Kidney (tissue), 22 donors: ENCODE measurements at places on chromosomes 3 and 15. TPM values are rescaled to one million over a fixed set of nuclear protein-coding genes. Genes with fewer than 3 reads are reported as not detected.

Gene FAM107A
- 180 TPM for total RNA-seq

Gene GATA2
- 31.4 TPM for total RNA-seq

Gene TGM5
- not detected for total RNA-seq

Gene CPNE4
- total RNA-seq: 0.79 TPM

Gene COMMD2
- total RNA-seq: 43.4 TPM

- H3K36me3 ChIP-seq: no peaks in the 10 kb centered on the region
- DNase-seq: no peak
- no peak overlapping the region for H3K27ac ChIP-seq
Observed at GRCh38 chr3:101279765-101280385, 40.5 kb downstream of the IMPG2 start.

Gene LRRK1
- 24.9 TPM for total RNA-seq

- DNase-seq: peak; percentile 46
- no peak overlapping the region for H3K27ac ChIP-seq
- H3K36me3 ChIP-seq: no peaks in the 10 kb centered on the region
- H3K4me3 ChIP-seq: no peak overlapping the region
- no peaks in the 10 kb centered on the region for H3K4me1 ChIP-seq
Observed at GRCh38 chr15:58357529-58358476, 74.0 kb upstream of the LIPC start.

DNA sequence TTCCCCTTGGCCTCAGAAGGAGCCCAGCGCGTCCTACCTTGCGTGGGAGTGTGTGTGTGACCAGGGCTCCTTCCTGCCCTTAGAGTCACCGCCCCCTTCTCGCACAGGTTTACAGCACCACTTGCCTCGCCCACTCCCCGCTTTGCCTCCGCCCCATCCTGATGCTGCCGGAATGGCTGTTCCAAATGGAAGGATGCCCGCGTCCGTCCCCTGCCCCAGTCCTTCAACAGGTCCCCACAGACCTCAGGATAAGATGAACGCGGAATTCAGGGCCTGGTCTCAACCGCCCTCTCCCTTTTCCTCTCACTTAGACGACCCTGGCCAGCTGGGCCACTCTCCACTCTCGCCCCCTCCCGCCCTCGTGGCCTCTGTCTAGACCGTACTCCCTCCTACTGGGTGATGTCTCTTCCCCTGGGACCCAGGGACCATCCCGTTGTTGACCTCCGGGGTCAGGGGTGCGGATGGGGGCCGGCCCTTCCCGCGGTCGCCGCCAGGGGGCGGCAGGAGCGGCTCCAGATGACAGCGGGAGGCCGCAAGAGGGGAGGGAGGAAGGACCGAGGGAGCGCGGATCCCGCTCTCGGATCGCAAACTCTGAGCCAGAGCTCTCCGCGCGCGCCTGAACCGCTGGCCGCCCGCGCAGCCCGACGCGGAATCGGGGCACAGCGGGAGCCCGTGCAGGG lies at the start of gene THSD4:
THSD4 (plus strand) TSS at position 585 of the 680 bp plus-strand sequence.
- H3K36me3 ChIP-seq: no peaks in the 10 kb centered on the region
- H3K4me1 ChIP-seq: no peaks in the 10 kb centered on the region
- H3K4me3 ChIP-seq: peak within 1 kb of the TSS; percentile 64

Gene ACVR2B
- total RNA-seq: 11.2 TPM

Gene EAF2
- total RNA-seq: 13.9 TPM

DNA sequence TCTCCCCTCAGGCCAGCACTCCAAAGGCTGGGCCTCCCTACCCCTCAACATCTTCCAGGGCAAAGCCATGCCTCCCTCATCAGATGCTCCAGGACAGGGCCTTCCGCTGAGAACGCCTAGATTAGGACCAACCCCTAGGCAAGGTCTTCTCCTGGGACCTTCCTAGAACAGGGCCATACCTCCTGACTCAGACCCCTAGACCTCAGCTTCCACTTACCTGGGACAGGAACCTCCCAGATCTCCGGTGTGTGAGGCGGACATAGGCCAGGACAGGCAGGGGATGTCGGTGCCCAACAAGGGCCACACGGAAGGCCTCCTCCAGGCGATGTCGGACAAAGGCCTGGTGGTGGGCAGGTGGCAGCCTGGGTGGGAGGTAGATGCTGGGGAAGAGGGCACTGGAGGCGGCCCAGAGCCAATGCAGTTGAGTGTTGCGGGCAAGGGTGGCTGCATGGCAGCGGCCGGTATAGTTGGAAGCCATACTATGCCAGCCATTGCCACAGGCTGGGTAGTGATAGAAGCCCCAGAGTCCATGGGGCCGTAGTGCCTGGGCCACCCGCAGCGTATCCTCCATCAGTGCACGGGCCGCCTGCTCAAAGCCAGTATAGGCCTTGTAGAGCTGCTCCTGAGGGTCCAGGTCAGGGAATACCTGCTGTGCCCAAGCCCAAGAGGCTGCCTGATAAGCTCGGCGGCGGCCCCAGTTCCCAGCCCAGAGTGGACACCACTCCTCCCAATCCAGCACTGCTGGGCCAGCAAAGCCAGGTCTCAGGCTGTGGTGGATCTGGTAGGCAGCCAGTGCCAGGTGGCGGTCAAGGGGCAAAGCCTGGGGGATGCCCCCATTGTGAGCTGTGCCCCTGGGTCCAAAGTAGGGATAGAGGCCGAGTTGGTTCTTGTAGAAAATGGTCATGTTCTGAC lies 2.5 kb upstream of the IFRD2 start:
- H3K4me1 ChIP-seq: peaks cover 26% of the 10 kb centered on the region
- no peak overlapping the region for H3K27ac ChIP-seq
- no peak for DNase-seq
- H3K27me3 ChIP-seq: no peaks in the 10 kb centered on the region

GRCh38 chr3:98972155-98972554 lies 70.7 kb upstream of the DCBLD2 start:
- no peaks in the 10 kb centered on the region for H3K4me1 ChIP-seq
- no peak overlapping the region for H3K27ac ChIP-seq
- no peak for DNase-seq

GRCh38 chr3:56375654-56376053 lies 92.6 kb downstream of the ERC2 start:
- no peaks in the 10 kb centered on the region for H3K4me1 ChIP-seq
- DNase-seq: no peak
- H3K27me3 ChIP-seq: no peaks in the 10 kb centered on the region
- H3K36me3 ChIP-seq: no peaks in the 10 kb centered on the region
- no peak overlapping the region for H3K4me3 ChIP-seq
- no peak overlapping the region for H3K27ac ChIP-seq

Gene CFAP91
- total RNA-seq: 14.1 TPM

DNA sequence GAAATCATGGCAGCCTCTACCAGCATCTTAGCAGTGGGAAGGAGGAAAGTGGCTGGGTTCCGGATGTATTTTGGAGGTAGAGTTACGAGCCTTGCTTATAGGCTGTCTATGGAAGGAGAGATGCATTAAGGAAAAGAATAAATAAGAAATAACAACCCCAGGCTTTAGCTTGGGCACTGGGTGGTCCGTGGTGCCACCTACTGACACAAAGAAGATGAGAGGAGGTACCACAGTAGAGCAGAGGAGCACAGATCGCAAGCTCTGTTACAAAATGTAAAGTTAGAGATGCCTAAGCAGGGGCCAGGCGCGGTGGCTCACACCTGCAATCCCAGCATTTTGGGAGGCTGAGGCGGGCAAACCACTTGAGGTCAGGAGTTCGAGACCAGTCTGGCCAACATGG lies 74.8 kb downstream of the TMEM39A start:
- no peak overlapping the region for H3K27ac ChIP-seq
- H3K27me3 ChIP-seq: no peaks in the 10 kb centered on the region
- no peaks in the 10 kb centered on the region for H3K4me1 ChIP-seq
- H3K4me3 ChIP-seq: no peak overlapping the region

GRCh38 chr3:9022305-9023225 lies 59.3 kb upstream of the RAD18 start:
- H3K4me1 ChIP-seq: no peaks in the 10 kb centered on the region
- no peak for DNase-seq
- no peak overlapping the region for H3K4me3 ChIP-seq
- H3K27ac ChIP-seq: no peak overlapping the region
- H3K27me3 ChIP-seq: no peaks in the 10 kb centered on the region

- DNase-seq: no peak
- no peaks in the 10 kb centered on the region for H3K4me1 ChIP-seq
- no peak overlapping the region for H3K4me3 ChIP-seq
- H3K27me3 ChIP-seq: no peaks in the 10 kb centered on the region
- H3K36me3 ChIP-seq: no peaks in the 10 kb centered on the region
Observed at GRCh38 chr3:171285287-171285686, 174.9 kb downstream of the TNIK start.

Gene EFCAB12
- total RNA-seq: 3.5 TPM

- no peak for DNase-seq
- no peaks in the 10 kb centered on the region for H3K27me3 ChIP-seq
- no peak overlapping the region for H3K27ac ChIP-seq
- H3K36me3 ChIP-seq: peaks cover 10% of the 10 kb centered on the region
Observed at GRCh38 chr3:182879031-182879611, 85.8 kb downstream of the ATP11B start.

DNA sequence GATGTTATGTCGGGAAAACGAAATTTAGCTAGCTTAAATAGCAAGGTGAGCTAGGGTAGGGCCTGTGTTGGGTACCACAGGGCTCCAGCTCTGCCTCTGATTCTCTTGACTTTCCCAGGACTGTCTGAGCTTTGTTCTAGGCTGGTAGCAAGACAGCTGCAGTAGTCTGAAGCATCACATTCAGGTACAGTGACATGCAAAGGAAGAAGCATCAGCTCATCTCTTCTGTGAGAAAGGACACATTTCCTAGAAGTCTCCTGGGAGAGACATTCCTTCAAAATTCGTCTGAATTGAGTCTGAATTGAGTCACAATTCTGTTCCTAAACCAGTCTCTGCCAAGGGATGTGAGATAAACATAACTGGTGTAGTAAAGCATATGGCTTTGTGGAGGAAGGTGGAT lies 8.5 kb upstream of the UBXN7 start:
- H3K36me3 ChIP-seq: no peaks in the 10 kb centered on the region
- H3K27ac ChIP-seq: no peak overlapping the region
- no peaks in the 10 kb centered on the region for H3K27me3 ChIP-seq
- H3K4me1 ChIP-seq: no peaks in the 10 kb centered on the region
- no peak overlapping the region for H3K4me3 ChIP-seq

Gene KLHL6
- 9.8 TPM for total RNA-seq

Gene CCDC80
- total RNA-seq: 57.5 TPM

- no peak overlapping the region for H3K27ac ChIP-seq
- no peaks in the 10 kb centered on the region for H3K4me1 ChIP-seq
- no peak overlapping the region for H3K4me3 ChIP-seq
- no peak for DNase-seq
- no peaks in the 10 kb centered on the region for H3K36me3 ChIP-seq
- no peaks in the 10 kb centered on the region for H3K27me3 ChIP-seq
Observed at GRCh38 chr3:33433843-33434242, 6.4 kb downstream of the UBP1 start.

- no peak overlapping the region for H3K4me3 ChIP-seq
- H3K27ac ChIP-seq: no peak overlapping the region
- DNase-seq: peak; percentile 76
- peaks cover 7% of the 10 kb centered on the region for H3K36me3 ChIP-seq
- H3K27me3 ChIP-seq: no peaks in the 10 kb centered on the region
Observed at GRCh38 chr3:128338536-128339330, 128.0 kb downstream of the DNAJB8 start.

GRCh38 chr3:148957586-148957985 lies 33.8 kb upstream of the GYG1 start:
- no peak overlapping the region for H3K4me3 ChIP-seq
- H3K4me1 ChIP-seq: peaks cover 3% of the 10 kb centered on the region
- H3K27me3 ChIP-seq: no peaks in the 10 kb centered on the region
- no peak overlapping the region for H3K27ac ChIP-seq
- no peak for DNase-seq
- no peaks in the 10 kb centered on the region for H3K36me3 ChIP-seq

DNA sequence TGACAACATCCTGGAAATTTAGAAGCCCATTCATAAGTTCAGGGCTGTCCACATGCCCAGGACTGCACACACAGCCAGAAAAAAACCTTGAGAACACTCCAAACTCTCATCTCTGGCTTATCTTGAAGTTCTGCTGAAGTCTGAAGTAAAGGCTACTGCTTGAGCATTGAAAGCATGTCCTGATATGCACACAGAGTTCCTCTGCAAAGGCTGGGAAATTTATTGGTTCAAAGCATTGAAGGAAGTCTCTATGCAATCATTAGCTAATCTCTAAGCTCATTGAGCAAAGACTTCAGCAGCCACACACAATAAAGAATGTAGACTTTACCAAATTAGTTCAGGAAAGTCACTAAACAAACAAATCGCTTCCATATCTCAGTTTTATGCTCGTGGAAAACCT lies 162.0 kb upstream of the STT3B start:
- no peak for DNase-seq
- H3K4me3 ChIP-seq: no peak overlapping the region
- H3K4me1 ChIP-seq: no peaks in the 10 kb centered on the region
- no peaks in the 10 kb centered on the region for H3K36me3 ChIP-seq

DNA sequence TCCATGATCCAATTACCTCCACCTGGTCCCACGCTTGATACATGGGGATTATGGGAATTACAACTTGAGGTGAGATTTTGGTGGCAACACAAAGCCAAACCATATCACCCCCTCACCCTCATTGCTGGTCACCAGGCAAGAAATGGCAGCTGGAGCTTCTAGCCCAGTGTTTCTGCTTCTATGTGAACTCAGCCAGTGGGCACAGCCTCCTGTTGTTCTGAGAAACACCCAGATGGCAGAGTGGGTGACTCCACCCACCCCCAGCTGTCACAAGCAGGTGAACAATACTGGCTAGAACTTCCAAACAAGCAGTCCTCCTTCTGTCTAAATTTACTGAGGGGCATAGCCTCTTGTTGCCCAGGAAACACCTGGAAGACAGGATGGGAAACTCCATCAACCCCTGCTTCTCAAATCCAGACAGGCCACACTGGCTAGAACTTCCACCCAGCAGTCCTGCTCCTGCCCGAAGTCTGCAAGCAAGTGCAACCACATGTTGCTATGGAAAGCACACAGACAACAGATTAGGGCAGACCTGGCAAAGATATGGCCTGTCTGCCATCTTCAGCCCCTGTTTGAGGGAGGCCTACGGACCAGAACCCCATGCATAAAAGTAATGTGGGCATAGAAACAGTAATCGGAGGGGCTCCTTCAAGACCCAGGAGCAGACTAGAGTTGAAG lies 114.1 kb downstream of the DTWD1 start:
- H3K27ac ChIP-seq: no peak overlapping the region
- no peak for DNase-seq
- H3K36me3 ChIP-seq: no peaks in the 10 kb centered on the region
- no peaks in the 10 kb centered on the region for H3K27me3 ChIP-seq

Gene PLSCR2
- 1.4 TPM for total RNA-seq

- no peaks in the 10 kb centered on the region for H3K27me3 ChIP-seq
- H3K4me3 ChIP-seq: no peak overlapping the region
- H3K27ac ChIP-seq: no peak overlapping the region
- H3K36me3 ChIP-seq: no peaks in the 10 kb centered on the region
- peaks cover 9% of the 10 kb centered on the region for H3K4me1 ChIP-seq
Observed at GRCh38 chr3:141308588-141309218, 59.6 kb upstream of the ZBTB38 start.

- H3K4me1 ChIP-seq: peaks cover 18% of the 10 kb centered on the region
- H3K36me3 ChIP-seq: peaks cover 7% of the 10 kb centered on the region
- DNase-seq: no peak
- H3K27ac ChIP-seq: no peak overlapping the region
- H3K27me3 ChIP-seq: no peaks in the 10 kb centered on the region
- H3K4me3 ChIP-seq: no peak overlapping the region
Observed at GRCh38 chr3:4830586-4830914, 148.7 kb upstream of the BHLHE40 start.
